ENCODE measurements at places on chromosomes 5 and 9.

DNA sequence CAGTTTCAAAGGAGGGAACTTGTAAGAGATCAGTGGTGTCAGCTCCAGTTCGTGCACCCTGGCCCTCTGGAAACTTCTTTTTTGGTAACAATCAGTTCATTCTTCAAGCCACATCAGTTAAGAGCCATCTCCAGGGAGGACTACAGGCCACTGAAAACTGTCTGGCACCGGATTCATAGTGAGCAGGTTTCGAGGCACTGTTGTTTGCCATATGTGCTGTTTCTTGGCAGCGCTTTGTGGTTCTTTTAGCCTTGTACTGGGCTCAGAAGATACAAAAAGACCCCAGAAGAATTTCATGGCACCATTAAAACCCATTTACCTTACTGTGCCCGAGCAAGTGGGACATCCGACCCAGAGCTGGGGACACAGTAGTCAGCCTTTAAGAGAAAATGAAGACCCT, 68.5 kb downstream of the OTULIN start:
- no peak for DNase-seq

DNA sequence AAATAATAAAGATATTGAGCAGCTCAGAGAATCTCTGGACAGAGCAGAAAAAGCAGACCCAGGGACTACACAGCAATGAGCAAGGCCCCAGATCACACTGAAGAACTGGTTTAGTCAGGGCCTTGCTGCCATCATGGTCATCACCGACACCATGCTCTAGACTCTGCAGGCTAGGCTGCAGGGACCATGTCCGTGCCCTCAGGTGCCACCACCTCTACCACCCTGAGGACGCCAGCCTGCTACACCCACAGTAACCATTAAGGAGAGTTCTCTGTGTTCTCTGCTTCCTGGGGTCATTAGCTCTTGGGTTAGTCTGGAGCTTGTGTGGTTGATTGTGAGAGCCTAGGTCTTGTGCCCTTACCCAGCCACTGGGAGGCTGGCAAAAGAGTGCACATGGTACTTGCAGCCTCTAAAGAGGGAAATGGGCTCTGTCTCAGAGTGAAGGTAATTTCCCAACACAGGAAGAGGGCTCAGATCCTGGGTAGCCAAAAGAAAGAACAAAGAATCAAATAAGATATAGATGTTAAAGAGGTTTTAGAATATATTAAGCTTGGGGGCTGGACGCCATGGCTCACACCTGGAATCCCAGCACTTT, 31.9 kb upstream of the JADE2 start:
- no peak for DNase-seq

DNA sequence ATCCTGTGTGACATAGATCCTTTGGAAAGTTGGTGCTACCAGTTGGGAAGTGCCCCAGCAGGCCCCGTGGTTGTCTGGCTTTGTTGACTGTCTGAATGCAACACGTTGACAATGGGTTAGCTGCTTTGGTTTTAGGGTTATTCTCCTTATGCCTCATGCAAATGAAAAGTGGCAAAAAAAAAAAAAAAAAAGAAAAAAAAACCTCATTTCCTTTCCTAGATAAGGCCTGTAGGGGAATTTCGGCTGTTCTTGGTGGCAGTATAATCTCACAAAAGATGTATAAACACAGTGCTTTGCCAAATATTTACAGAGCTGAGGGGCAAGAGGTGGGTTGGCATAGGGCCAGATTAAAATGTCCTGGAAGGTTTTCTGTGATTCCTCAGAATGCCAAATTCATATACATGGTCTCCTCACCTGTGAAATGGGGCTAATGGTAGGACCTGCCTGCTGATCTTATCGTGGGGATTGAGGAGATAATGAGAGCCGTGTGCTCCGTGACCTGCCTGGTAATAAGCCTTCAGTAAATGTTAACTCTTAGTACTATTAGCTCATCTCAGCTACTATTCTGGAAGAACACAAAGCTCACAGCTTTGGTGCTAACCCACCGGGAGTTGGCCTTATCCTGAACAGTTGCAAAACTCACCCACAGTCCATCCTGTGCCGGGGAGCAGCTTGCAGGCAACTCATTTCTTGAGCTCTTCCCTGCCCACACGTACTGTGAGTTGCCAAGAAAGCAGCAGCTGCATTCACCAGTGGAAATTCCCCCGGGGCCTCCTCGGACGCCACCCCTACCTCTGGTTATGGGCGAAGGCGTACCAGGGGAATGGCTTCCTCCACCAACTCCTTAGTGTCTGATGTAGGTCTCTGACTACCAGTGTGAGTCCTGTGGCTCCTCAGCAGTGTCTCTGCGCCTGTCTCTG, 220.3 kb downstream of the NR3C1 start:
- no peak for DNase-seq

GRCh38 chr5:59746241-59746765, 147.2 kb downstream of the PDE4D start:
- DNase-seq = no peak
